ENCODE measurements at places on chromosomes 1 and 21.

DNA sequence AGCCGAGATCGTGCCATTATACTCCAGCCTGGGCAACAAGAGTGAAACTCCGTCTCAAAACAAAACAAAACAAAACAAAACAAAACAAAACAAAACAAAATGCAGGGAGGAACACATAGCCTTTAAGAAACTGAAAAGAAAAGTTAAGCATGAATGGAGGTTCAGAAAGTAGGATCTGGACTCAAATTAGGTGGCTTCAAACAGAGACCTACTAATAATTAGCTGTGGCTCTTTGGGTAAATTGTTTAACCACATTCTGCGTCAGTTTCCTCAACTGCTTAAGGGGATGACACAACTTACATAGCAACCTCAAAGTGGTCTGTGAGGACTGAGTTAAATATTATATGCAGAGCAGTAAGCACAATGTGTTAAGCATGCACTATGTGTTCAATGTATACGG is 458.2 kb downstream of the ADGRL2 start:
- DNase-seq: no peak

DNA sequence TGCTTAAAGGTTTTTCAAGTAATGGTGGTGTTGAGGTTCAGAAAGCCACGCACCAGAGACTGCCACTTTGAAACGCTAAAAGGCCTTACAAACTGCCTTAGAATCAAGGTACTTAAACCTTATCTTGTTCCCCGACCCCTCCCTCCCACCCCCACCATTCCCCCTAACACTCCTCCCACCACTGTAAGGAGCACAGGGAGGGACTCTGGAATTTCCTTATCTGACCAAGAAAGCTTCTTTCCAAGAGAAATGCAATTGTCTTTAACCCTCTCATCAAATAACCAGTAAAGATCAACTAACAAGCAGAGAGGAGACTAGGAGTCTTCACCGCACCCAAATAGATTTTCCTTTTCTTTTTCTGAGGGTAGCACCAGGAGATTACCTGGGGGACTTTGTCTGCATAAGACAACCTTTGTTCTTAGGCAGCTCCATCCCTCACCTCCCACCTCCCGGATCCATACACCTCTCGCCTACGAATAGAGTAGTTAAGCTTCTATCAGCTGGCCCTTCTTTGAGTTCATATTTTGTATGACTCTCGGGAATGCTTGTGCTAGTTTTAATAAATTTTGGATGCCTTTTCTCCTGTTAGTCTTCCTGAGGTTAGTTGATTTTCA is 137.7 kb upstream of the ADGRL2 start:
- no peak for DNase-seq

DNA sequence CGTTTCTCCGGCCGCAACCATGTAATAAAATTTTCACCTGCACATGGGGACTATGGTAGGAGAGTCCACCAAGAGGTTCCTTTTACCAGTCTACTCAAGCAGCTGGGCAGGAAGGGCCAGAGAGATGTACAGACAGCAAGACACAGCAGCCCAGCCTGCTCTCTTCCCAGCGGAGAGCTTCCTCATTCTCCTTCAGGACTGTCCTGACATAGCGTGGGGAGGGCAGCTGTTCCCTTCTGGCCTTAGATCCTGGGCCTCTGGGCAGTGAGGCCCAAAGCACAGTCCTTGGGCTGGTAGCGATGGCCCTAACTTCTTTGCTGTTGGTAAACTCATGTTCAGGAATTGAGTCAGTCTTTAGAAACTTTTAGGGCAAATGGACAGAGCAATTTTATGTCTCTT is 89.1 kb downstream of the BCAR3 start:
- no peak for DNase-seq

DNA sequence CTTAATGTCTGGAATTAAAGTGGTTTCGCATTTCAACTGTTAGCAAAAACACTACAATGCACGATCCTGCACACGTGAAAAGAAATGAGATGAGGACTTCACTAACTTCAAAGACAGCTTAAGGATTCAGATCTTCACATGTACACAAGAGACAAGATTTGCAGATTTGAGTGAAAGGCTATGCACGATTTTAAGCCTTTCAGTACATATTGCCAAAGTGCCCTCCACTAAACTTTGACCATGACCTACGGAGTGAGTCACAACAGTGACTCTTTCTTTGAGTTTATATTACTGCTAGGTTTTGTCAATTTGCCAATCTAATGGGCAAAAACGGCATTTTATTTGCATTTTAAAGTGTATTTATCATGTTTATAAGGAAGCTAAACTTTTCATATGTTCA is 41.2 kb upstream of the CR1L start:
- no peak for DNase-seq

DNA sequence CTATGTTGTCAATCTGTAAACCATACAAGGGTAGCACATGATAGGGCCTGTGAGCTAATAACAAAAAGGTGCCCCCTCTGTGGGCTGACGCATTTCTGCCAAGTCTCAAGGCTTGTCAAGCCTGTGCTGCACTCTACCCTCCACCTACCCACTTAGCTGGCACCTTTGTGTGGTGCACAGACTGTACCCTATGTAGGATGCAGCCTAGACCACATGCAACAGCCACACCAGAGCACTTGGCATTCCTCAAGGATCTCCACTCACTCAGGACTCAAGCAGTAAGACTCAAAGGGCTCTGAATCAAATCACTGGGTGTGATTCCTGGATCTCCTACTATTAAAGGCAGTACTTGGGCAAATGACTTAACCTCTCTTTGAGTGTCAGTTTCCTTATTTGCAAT is 133.5 kb downstream of the BEND5 start:
- DNase-seq: no peak

DNA sequence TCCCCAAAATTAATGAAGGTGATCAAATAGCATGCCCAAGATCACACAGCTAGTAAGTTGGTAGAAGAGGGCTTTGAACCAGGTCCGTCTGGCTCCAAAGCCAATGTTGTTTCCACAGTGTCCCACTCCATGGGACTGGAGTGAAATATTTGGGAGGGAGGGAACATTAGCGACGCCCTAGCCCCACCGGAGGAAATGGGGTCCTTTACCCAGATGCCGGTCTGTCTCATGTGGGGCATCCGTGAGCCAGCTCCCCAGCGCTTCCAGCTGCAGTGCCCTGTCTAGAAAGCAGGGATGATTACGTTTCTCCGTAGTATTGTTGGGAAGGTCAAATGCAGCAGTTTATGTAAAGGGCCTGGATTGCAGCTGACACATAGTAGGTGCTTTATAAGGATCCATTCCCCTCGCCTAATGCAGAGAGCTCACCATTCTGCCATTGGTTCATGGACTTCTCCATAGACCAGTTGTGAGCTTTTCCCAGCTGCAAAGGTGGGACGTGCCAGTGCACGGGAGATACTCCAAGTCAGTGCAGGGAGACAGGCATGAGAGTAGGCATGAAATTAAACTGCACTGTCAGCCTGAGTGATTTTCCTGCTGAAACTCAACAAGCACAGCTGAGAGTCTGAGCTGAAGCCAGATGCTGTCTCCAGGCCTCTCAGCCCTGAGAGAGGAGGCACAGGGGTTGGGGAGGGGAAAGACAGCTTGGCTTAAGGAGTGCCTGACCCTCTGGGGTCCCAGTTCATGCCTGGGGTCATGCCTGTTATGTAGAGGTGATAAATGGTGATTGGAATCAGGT is 24.7 kb downstream of the QSOX1 start:
- DNase-seq: no peak

GRCh38 chr1:154664331-154665002 is 56.5 kb upstream of the ADAR start:
- DNase-seq: no peak

- no peak for DNase-seq
Measured at GRCh38 chr1:21247892-21248715, 42.2 kb downstream of the ECE1 start.

All from AML-193 (cell line).